AG04449 (cell line): ENCODE measurements at places on chromosomes 16 and 17.

GRCh38 chr16:38941-39892 lies 14.2 kb downstream of the POLR3K start:
- no peak for DNase-seq

- no peak for DNase-seq
Measured at GRCh38 chr16:31076319-31076718, 2.1 kb downstream of the ZNF646 start.

- no peak for DNase-seq
Measured at GRCh38 chr17:33463887-33464286, 170.8 kb upstream of the ASIC2 start.

GRCh38 chr16:17080105-17080504 lies 390.7 kb downstream of the XYLT1 start:
- DNase-seq: no peak

DNA sequence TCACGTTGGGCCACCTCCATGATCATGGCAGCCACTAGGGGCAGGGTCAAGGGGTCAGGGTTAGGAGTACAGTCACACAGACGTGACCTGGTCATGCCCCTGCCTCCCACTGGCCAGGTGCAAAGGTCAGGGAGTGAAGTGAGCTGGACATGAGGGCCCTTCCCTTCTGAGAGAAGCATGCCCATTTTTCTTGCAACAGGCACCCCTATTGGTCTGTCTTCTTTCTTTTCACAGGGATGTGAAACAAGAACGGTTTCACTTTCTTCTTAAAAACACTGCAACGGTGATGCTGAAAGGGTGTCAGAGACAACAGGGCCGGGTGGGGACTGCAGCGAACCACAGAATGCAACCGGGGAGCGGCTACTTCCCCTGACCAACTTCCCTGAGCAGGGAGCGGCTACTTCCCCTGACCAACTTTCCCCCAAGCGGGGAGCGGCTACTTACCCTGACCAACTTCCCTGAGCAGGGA lies 52.1 kb upstream of the DOC2B start:
- DNase-seq: no peak

GRCh38 chr16:72901000-72901627 lies 146.8 kb downstream of the ZFHX3 start:
- DNase-seq: no peak

GRCh38 chr16:58455750-58456149 lies 44.2 kb upstream of the NDRG4 start:
- no peak for DNase-seq

DNA sequence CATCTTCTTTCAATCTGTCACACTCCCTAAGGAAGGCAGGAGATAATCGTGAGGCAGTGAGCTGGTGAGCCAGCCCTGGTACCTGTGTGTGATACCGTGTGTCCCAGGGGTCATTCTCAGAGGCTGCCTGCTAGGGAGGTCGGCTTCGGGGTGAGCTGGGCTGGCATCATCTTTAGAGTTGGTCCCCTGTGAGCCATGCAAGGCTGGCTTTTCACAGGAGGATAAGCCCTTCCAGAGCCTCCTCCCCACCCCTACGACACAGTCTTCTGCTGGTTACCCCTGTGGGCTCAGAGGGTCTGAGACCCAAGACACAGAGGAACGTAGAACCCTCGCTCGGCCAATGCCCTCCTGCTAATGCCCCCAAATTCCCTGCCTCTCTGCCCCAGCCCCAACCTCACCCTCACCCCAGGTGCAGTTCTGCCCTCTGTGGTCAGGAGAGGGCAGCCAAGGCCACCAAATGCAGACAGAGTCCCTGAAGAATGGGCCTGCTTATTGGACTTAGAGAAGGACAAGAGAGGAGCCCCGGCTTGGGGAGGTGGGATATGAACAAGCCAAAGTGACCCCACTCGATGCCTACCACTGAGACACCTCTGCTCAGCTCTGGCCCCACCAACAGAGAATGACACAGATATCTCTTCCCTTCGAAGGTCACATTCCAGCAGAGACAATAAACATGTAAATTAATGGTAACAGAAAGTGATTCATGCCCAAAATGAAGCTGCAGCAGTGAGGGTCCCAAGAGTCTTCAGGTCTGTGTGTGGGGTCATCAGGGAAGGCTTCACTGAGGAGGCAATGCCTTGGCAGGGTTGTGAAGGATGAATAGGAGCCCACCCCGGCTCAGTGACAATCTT lies 80.8 kb upstream of the CCL1 start:
- DNase-seq: no peak

- peak; percentile 89 for DNase-seq
Measured at GRCh38 chr16:70715055-70715858, 29.4 kb upstream of the MTSS2 start.

GRCh38 chr16:65809627-65810026 lies 556.9 kb upstream of the CDH5 start:
- no peak for DNase-seq

GRCh38 chr16:11140098-11140375 lies 116.0 kb downstream of the SOCS1 start:
- no peak for DNase-seq

- no peak for DNase-seq
Measured at GRCh38 chr17:28384281-28385036, 13.0 kb downstream of the SARM1 start.

DNA sequence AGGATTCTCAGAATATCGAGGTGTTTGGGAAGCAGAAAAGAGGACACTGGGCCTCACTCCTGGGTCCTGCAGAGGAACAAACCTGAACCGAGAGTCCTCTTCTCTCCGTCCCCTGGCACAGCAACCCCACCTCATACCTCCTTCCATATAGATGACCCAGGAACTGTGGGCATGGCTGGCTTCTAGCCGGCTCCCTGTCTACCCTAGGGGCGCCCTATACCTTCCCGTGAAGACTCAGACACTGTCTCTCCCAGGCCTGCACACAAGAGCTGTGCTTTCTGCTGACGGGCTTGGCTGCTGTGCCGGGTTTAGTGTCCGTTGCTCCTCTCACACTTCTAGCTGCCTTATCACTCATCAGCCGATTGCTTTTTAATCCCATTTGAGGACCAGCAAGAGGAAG lies 46.5 kb upstream of the CRISPLD2 start:
- DNase-seq: no peak
